ENCODE measurements at places on chromosomes 3 and 15.

- no peak for DNase-seq
Measured at GRCh38 chr3:45994419-45995235, 997 bp downstream of the FYCO1 start.

DNA sequence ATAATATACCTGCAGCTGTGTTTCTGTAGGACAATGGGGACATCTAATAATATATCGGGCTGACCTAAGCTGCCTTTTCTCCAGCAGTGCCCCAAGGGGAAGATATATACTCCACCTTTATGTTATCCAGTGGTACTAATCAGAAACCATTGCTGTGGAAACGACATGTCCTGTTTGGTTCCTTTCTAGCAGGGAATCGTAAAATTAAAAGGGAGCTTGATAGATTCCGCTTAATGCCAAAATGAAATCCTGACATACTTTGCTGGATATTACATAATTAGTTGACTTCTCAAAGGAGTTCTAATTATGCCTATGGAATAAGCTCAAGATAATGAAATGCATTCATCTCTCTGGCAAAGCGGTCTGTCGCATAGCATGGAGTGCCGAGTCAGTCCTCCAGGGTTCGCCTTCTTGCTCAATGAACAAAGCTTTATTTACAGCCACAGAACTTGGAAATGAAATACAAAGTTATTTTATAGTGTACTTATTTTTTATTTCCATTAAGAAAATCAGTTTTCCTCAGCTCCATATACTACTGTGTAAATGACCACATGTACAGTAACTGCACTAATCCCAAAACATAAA, 262.8 kb downstream of the LRTM1 start:
- no peak for DNase-seq

- no peak for DNase-seq
Measured at GRCh38 chr3:30341851-30342250, 264.6 kb upstream of the TGFBR2 start.

GRCh38 chr3:86737517-86737916, 253.4 kb downstream of the VGLL3 start:
- DNase-seq: no peak

- DNase-seq: no peak
Measured at GRCh38 chr3:128573707-128574162, 76.9 kb downstream of the RPN1 start.

GRCh38 chr3:174431717-174432116, 427.4 kb upstream of the NAALADL2 start:
- DNase-seq: no peak

All from A549 (cell line).